ENCODE measurements at places on chromosomes 3 and 15.

GRCh38 chr3:127484601-127485388 lies 105.7 kb downstream of the TPRA1 start:
- DNase-seq, result no peak

GRCh38 chr15:76776480-76776879 lies 128.7 kb downstream of the SCAPER start:
- no peak for DNase-seq

DNA sequence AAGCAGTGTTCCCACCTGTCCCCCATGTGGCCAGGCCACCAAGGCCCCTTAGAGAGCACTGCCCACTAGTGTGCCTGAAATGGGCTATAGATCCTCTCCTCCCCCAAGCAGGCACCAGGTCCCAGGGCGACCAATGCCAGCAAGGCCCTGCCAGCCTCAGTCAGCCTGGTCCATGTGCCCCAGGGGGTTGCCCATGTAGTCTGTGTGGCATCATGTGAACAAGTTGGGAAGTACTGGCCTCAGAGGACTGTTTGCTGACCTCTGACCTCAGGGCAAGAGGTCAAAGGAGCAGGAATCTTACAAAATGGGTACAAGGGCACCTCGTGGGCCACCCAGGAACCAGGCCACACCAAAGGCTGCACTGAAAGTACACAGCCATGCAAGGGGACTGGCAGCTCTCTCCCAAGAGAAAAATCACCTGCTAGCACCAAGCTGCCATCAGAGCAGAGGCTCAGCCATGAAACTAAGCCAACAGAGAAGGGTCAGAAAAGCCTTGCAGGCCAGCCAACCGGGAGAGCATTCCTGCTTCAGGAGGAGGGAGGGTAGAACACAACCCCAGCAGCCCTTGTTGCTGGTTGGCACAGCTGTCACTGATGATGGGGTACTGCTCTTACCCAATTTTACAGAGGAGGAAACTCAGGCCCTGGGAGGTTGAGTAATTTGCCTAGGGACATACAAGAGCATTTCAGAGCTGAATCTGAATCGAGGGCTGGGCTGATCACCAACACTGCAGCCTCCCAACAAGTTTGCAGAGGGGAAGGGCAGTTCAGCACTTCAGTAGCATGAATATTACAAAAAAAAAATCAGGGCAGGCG lies 5.2 kb upstream of the FURIN start:
- DNase-seq, result no peak

- no peak for DNase-seq
Observed at GRCh38 chr3:158568784-158569183, 2.2 kb upstream of the MLF1 start.

DNA sequence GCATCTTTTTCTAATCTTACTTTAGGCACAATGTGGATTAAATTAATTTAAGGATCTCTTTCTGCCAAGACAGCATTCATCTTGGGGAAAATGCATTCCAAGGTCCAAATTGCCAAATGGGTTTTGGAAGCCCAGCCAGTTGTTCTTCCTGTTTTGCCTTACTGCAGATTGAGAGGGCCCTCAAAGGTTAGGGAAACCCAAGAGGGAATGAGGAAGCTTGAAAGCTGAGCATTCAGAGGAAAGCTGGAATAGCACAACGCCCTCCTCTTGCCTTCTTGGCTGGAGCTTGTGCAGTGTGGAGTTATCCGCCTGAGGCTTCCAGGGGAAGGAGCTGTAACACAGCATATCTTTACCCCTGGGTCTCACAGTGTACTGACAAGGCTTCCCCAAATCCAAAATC lies 18.2 kb upstream of the SACM1L start:
- DNase-seq, result no peak

GRCh38 chr15:43214169-43214568 lies 6.6 kb downstream of the EPB42 start:
- no peak for DNase-seq

- DNase-seq, result no peak
Observed at GRCh38 chr15:45847645-45848044, 212.8 kb downstream of the SQOR start.

GRCh38 chr3:113132571-113132996 lies 78.8 kb upstream of the BOC start:
- no peak for DNase-seq

- no peak for DNase-seq
Observed at GRCh38 chr3:16392717-16393116, 120.8 kb downstream of the RFTN1 start.

- no peak for DNase-seq
Observed at GRCh38 chr3:40720341-40720740, 195.6 kb downstream of the ZNF621 start.

DNA sequence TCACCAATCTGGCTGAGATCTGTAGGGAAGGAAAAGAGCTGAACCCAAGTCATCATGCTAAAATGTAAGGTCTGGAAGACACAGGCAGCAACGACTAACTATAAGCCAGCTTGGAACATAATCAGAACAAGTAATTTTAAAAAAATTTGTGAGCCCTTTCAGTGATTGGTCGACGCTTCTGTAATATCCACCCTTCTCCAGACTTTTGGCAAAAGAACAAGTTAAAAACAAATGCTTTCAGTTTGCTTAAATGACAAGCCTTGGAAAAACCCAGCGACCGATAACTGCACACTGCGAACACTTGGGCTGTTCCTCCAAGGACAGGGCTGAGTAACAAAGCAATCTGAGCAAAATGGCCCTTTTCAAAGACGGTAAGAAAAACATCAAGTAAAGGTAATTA lies 49.6 kb downstream of the PCSK6 start:
- no peak for DNase-seq

GRCh38 chr3:132464066-132464465 lies 46.8 kb downstream of the DNAJC13 start:
- no peak for DNase-seq

GRCh38 chr3:185282696-185283373 lies 29.0 kb upstream of the EHHADH start:
- DNase-seq, result peak; percentile 83

GRCh38 chr3:110814170-110815007 lies 257.2 kb upstream of the NECTIN3 start:
- DNase-seq, result no peak

- DNase-seq, result no peak
Observed at GRCh38 chr3:69297501-69297900, 88.4 kb downstream of the FRMD4B start.

- DNase-seq, result no peak
Observed at GRCh38 chr3:71062037-71062932, 521.2 kb downstream of the FOXP1 start.

- DNase-seq, result no peak
Observed at GRCh38 chr3:127173516-127174166, 19.3 kb upstream of the PRR23E start.

GRCh38 chr15:67386947-67387346 lies 132.4 kb downstream of the IQCH start:
- no peak for DNase-seq

DNA sequence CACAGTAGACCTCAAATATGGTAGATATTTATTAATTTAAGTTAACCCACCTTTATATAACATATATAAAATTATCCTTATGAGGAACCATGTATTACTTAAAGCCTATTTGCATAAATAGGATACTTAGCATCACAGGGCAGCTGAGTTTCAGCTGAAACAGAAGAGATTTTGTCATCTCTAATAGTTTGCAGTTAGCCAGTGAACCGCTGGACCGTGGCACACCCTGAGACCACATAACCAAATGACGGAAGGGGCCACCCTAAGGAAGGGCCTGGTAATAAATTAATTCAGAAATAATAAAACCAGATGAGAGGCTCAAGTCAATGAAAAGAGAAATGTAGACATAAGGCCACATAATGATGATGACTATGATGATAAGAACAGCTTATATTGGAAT lies 107.7 kb downstream of the MYO5A start:
- no peak for DNase-seq

GRCh38 chr3:16024548-16024947 lies 149.9 kb upstream of the GALNT15 start:
- DNase-seq, result no peak

- DNase-seq, result no peak
Observed at GRCh38 chr15:54307252-54307902, 329.1 kb downstream of the UNC13C start.

DNA sequence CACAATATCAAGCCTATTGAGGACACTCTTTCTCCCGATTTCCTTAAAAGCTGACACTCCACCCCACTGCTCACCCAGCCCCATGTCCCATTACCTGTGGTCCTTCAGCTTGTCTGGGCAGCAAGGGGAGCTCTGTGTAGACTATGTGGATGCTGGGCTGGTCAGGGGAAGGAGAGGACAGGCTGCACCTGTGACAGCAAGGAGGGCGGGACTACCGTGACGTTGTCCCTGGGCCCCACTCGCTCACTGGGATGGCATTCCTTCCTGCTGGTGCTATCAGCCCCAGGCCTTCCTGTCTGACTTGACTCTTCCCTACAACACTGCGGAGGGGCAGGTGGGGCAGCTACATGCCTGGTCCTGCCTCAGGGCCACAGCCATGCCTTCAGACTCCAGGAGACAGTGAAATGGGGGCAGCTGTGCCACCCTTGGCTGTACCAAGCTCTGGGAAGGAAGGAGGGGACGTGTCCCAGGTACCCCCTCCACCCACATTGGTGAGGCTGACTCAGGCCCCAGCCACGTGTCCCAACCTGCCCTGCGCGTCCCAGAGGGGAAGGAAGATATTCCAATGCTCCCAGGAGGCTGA lies at the start of gene TMEM40:
Gene TMEM40, minus strand, starts transcription at position 163 of the 583 bp plus-strand sequence. CDS start 9,427 bp downstream, outside the sequence.
- no peak for DNase-seq

- no peak for DNase-seq
Observed at GRCh38 chr3:42052484-42053351, 38.4 kb upstream of the TRAK1 start.

- no peak for DNase-seq
Observed at GRCh38 chr15:39326306-39326975, 254.4 kb upstream of the THBS1 start.

- DNase-seq, result no peak
Observed at GRCh38 chr3:112602217-112602838, 38.6 kb downstream of the CCDC80 start.

DNA sequence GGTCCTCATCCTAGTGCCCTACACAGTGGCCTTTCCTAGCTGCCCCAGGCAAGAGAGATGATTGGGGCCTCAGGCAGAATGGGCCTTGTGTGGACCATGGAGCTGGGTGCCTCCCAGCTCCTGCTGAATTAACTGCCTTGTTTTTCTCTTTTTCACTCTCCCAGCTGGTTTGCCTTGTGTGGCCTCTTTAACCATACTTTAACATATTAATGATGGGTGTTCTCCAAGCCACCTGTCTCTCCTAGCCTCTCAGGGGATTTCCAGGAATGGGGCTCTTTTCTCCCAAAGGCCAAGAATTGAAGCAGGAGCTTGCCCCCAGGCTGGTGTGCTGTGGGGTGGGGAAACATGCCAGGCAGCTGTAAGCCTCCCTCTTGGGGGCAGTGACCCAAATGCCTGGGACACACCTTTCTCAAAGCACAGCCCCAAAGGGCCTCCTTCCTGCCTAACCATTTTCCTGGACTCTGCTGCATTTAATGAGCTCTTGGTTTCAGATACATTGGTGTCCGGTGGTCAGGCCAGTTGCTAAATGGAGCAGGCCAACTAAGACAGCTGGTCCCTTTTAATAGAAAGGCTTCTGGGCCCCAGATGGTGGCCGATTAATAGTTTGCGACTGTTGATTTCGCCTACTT lies 5.6 kb downstream of the ALPK3 start:
- DNase-seq, result no peak

All from activated CD4-positive, CD25-positive, alpha-beta regulatory T cell (primary cell).